Mammary epithelial cell (primary cell): ENCODE measurements at places on chromosomes 3 and 15.

- DNase-seq = no peak
These were observed 22.3 kb upstream of the MLF1 start for GRCh38 chr3:158548691-158549090.

GRCh38 chr3:186719945-186720739 lies 3.0 kb downstream of the KNG1 start:
- no peak for DNase-seq

DNA sequence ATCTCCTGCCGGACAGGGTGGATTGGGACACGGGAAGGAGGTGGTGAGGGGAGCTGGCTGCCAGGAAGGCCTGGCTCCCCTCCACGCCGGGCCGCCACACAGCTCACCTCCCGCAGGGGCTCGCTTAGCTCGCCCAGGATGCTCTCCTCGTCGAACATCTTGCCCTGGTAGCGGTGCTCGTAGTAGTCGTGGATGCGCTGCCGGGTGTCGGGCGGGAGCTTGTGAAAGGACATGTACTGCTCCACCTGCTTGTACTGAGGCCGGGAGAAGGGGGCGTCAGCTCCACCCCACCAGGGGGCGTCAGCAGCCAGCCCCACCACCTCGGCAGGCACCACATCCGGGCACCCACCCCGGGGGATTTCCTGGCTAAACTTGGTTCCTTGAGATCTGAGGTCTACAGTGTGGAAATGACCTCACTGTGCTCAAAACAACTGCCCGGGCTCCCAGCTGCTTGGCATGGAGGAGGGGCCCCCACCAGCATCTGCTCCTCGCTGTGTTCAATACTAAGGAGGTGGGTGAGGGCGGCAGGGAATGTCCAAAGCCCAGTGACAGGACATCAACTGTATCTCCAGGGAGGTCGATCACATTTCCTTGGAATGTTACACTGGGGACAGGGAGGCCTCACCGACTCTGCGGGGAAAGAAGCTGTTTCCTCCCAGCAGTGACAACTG lies 43.4 kb downstream of the HCN4 start:
- no peak for DNase-seq

DNA sequence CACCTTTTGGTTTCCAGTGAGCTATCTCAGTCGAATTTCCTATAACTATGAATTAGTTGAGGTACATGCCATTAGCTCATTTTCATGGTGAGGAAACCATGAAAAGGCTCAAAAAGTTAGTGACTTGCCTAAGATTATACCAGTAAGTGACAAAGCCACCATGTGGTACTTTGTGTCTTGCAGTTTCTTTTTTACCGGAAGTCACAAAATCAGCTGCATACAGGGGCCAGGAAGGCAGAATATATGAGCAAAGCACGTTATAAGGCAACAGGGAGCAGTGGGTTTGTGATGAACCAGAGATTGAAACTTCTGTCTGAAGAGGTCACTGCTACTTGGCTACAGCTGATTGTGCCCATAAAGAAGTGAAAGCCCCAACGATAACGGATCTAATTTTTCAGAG lies 50.3 kb downstream of the CMTM8 start:
- DNase-seq = no peak

DNA sequence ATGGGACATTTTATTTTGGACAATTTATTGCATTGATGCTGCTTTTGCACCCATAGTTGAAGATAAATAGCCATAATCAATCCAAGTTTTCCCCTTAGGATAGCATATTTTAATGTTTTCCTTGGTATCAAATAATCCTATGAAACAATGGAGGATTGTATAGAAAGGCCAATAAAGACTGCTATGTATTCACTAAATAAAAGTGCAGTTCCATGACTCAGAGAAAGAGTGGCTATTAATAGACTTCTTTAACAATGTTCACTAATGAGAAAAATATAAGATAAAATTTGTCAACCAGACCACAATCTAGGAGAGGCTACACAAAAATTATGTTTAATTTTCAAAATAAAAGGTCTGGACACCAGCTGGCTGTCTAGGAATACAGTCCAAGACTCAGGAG lies 560.9 kb upstream of the AGTR1 start:
- DNase-seq = no peak

GRCh38 chr15:47997195-47998080 lies 123.4 kb upstream of the SLC24A5 start:
- no peak for DNase-seq

- DNase-seq = no peak
These were observed 43.0 kb upstream of the FBN1 start for GRCh38 chr15:48688493-48688892.

- DNase-seq = peak; percentile 81
These were observed 24.6 kb upstream of the LRRFIP2 start for GRCh38 chr3:37198996-37199395.

DNA sequence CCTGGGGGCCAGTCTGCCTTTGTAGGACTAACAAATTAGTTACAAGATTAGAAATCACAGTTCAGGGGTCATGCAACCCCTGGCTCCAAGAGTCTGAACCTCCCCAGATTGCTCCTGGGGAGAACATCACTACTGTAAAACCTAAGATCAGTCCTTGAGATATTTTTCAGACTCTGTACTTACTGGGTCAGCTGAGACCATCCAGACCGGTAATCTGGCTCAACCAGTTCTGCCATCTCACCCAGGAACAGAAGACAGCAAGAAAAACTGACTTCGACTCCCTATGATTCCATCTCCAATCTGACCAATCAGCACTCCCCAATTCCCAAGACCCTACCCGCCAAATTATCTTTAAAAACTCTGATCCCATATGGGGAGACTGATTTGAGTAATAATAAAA lies 47.5 kb downstream of the NMD3 start:
- DNase-seq = no peak

GRCh38 chr3:12908859-12909258 lies 67.5 kb upstream of the RPL32 start:
- DNase-seq = no peak

DNA sequence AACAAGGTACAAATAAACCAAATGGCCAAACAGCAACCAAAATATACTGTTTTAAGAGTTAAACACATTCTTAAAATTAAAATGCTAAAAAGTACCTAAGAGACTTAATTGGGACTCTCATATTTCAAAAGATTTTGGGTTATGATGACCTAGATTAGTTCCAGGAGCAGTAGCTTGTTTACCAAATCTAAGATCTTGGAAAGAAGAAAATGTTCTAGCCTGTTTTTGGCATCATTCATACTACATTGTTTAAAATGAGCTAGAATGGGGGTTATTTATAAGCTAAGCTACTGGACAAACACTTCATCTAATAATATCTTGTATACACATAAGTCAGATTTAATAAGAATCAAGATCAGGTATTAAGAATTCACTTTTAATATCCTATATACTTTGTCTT lies 22.8 kb downstream of the ATOSA start:
- no peak for DNase-seq

DNA sequence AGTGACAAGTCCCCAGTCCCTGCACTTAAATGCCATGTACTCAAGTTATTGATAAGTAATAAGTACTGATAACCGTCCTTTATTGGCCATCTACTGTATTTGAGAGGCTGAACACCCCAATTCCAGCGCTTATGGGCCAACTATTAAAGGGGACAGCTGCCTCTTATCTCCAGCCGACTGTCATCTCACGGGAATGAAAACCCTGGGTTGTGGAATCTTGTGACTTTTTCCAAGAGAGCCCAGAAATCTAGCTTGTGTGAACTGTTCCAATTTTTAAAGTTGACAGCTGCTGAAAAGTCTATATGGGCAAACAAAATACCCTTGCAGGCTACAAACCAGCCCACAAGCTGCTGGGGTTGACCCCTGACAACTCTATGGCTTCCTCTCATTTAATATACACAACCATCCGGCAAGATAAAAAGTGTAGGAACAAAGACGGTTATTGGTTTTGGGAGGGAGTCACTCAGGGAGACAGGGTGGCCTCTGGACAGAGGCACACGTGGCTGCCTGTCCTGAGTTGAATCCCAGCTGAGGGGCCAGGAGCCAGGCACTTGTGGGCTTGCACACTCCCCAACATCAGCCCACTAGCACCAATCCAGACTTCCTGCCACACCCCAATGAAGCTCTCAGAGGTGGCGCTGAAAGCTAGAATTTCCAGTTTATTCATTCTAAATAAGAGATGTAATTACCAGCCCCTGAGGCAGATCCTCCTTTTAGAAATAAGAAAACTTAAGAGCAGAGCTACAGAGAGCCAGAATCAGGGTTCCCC lies 16.2 kb downstream of the SPSB4 start:
- no peak for DNase-seq

DNA sequence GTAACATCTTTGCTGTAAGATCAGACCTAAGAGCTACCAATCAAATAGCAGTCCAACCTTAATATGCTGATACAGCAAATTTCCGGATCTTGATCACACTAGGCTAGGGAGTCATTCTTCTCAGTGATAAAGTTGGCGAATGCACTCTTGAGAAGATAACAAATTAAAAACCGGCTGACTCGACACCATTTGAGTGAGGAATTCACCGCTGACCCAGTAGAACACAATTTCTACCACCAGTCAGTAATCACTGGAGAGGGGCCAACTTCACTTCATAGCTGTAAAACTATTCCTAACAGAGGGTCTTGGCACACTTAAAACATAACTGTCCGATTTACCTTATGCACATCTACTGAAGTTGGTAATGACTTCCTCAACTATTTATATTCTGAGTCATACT lies 47.2 kb downstream of the MEIS2 start:
- DNase-seq = no peak

- DNase-seq = peak; percentile 76
These were observed 42.7 kb upstream of the PRICKLE2 start for GRCh38 chr3:64267721-64268604.

DNA sequence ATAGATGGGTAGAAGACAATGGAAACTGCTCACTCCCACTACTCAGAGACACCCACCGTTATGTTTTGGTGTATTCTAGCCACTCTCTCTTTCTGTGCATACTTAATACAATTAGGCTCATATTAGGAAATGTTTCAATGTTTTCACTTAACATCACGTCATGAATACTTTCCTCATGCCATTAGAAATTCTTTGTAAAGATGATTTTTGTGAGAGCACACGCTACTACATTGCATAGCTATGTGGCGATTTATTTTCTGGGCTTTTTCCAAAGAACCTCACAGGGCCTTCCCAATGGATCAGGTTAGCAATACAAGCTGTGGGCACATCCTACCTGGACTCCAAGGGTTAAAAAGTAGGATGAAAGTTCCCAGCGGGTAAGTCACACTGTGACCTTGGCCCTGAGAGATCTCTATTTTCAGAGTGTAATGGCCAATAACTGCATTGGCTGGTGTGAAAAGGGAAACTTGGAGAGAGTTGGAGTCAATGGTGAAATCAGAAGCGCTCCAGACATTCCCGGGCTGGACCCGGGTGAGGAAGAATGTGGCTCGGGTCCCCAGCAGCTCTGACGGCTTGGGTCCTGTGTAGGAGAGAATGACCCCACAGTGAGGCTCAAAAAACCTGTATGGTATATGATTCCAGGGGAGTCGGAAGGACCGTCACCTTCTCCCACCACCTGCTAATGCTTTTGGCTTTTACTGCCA lies 25.8 kb upstream of the TGM5 start:
- DNase-seq = no peak

- no peak for DNase-seq
These were observed 12.1 kb upstream of the DNAJC13 start for GRCh38 chr3:132405188-132405587.

GRCh38 chr15:85772668-85773067 lies 22.1 kb downstream of the KLHL25 start:
- DNase-seq = peak; percentile 69

DNA sequence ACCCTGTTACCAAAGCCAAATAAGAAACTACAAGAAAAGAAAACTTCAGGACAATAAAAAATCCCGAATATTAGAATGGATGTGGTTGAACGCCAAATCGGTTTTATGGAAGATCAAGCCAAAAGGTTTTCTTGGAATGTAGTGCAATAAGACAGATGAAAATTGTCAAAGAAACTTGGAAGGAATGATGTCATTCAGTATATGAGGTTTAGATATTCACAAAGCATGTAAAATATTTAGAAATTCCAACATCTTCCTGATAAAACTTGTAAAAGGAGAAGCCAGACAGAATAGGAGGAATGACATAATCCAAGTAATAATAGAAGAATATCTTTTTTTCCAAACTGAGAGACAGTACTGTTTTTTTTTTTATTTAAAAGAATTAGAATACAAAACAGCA lies 130.3 kb upstream of the ZPLD1 start:
- DNase-seq = no peak

DNA sequence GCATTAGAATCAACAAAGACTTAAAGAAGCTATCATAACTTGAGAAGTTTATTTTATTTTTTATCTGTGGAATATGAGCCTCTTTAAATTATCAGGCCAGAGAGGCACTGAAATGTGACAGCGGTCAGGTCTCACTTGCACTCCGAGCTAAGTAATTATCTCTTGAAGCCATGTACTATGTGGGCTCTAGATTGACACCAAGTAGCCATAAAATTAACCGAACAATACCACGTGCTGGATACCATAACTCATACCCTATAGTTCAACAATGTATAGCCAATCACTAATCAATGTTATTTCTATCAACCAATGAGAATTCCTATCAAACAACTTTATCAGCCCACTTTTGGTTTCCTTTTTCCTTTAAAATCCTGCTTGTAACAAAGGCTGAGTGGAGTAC lies 299.3 kb downstream of the TBC1D5 start:
- no peak for DNase-seq

- no peak for DNase-seq
These were observed 54.8 kb downstream of the ANAPC13 start for GRCh38 chr3:134430950-134431445.

GRCh38 chr3:12986986-12987385 lies 86.2 kb downstream of the IQSEC1 start:
- DNase-seq = no peak

DNA sequence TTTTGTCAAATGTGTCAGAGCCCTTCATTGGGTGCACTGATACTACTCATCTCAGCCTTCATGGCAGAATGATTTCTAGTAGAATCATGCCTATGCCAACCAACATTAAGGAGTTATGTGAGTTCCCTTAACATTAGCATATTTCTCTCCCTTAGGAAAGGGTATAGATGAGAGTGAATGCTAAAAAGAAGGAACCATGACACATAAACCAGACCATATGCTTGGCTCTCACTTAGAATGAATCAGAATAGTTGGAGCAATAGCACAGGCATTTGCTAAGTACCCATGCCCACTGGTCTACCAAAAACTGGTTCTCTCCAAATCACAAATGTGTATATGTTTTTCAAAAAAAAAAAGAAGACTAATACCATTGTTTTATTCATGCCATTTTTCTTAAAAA lies 51.1 kb downstream of the STRIT1 start:
- peak; percentile 43 for DNase-seq

- DNase-seq = peak; percentile 80
These were observed 15.6 kb downstream of the TEX264 start for GRCh38 chr3:51686512-51687215.

GRCh38 chr3:175088766-175089380 lies 229.7 kb downstream of the NAALADL2 start:
- no peak for DNase-seq
